HFFc6 (cell line): ENCODE measurements at places on chromosomes 11 and 22. TPM values are rescaled to one million over a fixed set of nuclear protein-coding genes. Genes with fewer than 3 reads are reported as not detected.

The ANGPTL5 gene
- not detected in 3 replicates for total RNA-seq

The APOL3 gene
- 1.5 to 2.2 TPM (median 1.9 TPM) in 3 replicates for total RNA-seq

The NLRP14 gene
- total RNA-seq: not detected in 3 replicates

The APOA1 gene
- total RNA-seq: not detected in 2 replicates

The SPDYC gene
- total RNA-seq: not detected in 3 replicates

The FAM181B gene
- not detected in 3 replicates for total RNA-seq

The SH3BP1 gene
- total RNA-seq: 15.7 to 24.0 TPM (median 16.4 TPM) in 3 replicates

The DDI1 gene
- total RNA-seq: not detected in 3 replicates

The PLET1 gene
- not detected in 3 replicates for total RNA-seq

The KRTAP5-9 gene
- total RNA-seq: not detected in 3 replicates

The KCNC1 gene
- not detected in 3 replicates for total RNA-seq

The RAB39A gene
- total RNA-seq: not detected in 3 replicates

The OR52E8 gene
- total RNA-seq: not detected in 3 replicates

The OR51I1 gene
- total RNA-seq: not detected in 2 replicates

The RAB3IL1 gene
- total RNA-seq: 5.3 to 8.0 TPM (median 5.3 TPM) in 3 replicates

The MISFA gene
- total RNA-seq: 1.0 to 2.4 TPM (median 1.8 TPM) in 3 replicates

The OR2AT4 gene
- total RNA-seq: not detected in 3 replicates

The MS4A12 gene
- total RNA-seq: not detected in 3 replicates

The INSC gene
- 0.14 and 0.39 TPM in 2 replicates for total RNA-seq

The PAMR1 gene
- 135 to 195 TPM (median 151 TPM) in 3 replicates for total RNA-seq

The DERL3 gene
- 0.43 and 0.50 TPM in 2 replicates for total RNA-seq

The MRGPRE gene
- not detected in 3 replicates for total RNA-seq

The FIBP gene
- total RNA-seq: 117 and 124 TPM in 2 replicates

The CD3G gene
- total RNA-seq: not detected in 2 replicates

The HTR3A gene
- not detected in 3 replicates for total RNA-seq

The CCND1 gene
- total RNA-seq: 1,259 and 1,775 TPM in 2 replicates

The DAGLA gene
- 2.4 to 3.7 TPM (median 2.5 TPM) in 3 replicates for total RNA-seq

The NLRP6 gene
- not detected in 3 replicates for total RNA-seq

The ZNF214 gene
- total RNA-seq: 1.0 to 1.9 TPM (median 1.4 TPM) in 3 replicates

The GAL gene
- total RNA-seq: 0.58 to 11.3 TPM (median 10.4 TPM) in 3 replicates

The SEC14L6 gene
- total RNA-seq: not detected in 2 replicates

The C22orf31 gene
- not detected in 3 replicates for total RNA-seq
